Ascending aorta (tissue), 2 donors: ENCODE measurements at places on chromosomes 11 and 22.

DNA sequence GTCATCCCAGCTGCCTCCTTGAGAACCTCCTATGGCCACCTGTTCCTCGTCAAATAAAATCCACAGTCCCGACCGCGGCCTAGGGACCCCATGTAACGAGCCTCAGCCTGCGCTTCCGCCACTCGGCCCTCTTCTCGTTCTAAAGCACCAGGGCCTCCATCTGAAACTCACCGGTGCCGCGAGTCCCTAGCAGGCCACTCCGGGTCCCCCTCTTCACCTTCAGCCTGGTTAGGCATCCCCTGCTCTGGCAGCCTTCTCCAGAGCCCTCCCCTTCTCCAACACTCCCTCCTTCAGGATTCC, 2.4 kb upstream of the SSTR3 start:
- no peak for DNase-seq

GRCh38 chr11:134196756-134197155, 27.0 kb downstream of the NCAPD3 start:
- no peak for DNase-seq

- no peak for DNase-seq
Measured at GRCh38 chr11:12278766-12279671, 98.4 kb upstream of the PARVA start.

- no peak for DNase-seq
Measured at GRCh38 chr11:113168354-113169342, 145.7 kb upstream of the TTC12 start.

- no peak for DNase-seq
Measured at GRCh38 chr22:37965940-37966664, 12.6 kb downstream of the POLR2F start.

DNA sequence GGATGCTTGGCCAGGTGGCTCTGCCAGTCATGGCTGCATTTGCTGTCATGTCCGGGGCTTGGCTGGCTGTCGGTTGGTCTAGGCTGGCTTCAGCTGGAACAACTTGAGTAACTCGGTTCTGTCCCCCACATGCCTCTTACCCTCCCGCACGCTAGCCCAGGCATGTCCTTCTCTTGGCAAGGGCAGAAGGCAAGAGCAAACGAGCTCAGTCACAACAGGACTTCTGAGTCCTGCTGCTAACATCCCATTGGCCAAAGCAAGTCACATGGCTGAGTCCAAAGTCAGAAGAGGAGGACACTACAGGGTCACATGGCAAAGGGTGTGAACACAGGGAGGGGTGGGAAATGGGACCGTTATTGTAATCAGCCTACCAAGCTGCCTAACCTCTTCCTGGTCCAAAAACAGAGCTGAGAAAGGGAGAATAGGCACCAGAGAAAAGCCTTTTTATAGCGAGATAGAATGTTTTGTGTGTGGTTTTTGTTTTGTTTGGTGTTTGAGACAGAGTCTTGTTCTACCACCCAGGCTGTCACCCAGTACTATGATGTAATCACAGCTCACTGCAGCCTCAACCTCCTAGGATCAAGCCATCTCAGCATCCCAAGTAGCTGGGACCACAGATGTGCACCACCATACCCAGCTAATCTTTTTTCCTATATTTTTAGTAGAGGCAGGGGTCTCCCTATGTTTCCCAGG, 81.9 kb downstream of the MN1 start:
- DNase-seq = no peak

- DNase-seq = no peak
Measured at GRCh38 chr22:30044369-30044768, 35.9 kb upstream of the HORMAD2 start.

- no peak for DNase-seq
Measured at GRCh38 chr11:134499990-134500389, 87.9 kb upstream of the B3GAT1 start.

DNA sequence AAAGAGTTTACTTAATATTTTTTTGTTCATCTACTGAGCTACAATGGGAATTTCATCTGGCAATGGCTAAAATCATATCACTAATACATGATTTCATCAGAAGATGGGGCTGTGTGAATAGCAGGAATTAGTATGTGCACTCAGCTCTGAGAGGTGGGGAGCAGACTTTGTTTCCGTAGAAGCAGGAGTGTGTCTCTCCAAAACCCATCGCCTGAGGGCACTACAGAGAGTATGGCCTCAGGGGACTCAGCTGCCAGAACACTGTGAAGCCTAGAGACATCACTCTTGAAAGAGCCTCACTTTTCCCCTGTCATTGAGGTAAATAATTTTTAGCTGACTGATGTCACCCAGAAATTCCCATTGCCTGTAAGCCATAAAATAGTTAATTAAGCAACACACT, 261.4 kb upstream of the ISX start:
- DNase-seq = no peak

GRCh38 chr11:14095882-14096281, 133.4 kb downstream of the SPON1 start:
- no peak for DNase-seq

DNA sequence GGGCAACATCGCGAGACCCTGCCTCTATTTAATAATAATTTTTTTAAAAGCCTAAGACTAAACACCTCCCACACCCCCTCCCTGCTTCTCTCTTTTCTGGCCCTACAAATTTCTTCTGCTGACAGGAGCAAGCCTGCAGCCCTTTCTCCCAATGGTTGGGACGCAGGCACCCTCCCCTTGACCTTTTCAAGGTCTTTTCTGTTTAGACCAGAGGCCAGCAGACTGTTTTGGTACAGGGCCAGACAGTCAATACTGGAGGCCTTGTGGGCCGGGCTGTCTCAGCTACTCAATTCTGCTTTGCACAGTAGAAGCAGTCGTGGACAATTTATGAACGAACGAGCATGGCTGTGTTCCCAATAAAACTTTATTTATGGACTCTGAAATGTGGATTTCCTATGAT, 92.3 kb downstream of the SCN3B start:
- DNase-seq = no peak

GRCh38 chr11:83156144-83156995, 561 bp upstream of the PCF11 start:
- peak; percentile 99 for DNase-seq

DNA sequence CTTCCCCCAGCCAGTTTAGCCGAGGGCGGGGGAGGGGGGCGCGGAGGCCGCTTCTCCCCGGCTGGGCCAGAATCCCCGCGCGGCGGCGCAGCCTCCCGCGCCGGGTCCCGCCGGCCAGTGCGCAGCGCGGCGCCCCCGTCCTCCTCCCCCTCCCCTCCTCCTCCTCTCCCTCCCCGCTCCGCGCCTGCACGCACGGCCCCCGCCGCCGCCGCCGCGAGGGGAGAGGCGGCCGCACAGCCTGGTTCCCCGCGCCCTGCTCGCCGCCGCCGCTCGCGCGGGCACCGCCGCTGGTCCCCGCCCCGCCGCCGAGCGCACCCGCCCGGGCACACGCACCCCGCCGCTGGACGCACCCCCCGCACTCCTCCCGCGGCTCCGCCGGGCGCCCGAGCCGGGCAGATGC, at the start of gene FLRT1:
TSS of gene FLRT1 (plus strand) at position 356 of the 400 bp plus-strand sequence. CDS start 80,337 bp downstream, outside the sequence.
- DNase-seq = no peak

GRCh38 chr22:50727678-50728522, 10.1 kb upstream of the ACR start:
- DNase-seq = no peak

DNA sequence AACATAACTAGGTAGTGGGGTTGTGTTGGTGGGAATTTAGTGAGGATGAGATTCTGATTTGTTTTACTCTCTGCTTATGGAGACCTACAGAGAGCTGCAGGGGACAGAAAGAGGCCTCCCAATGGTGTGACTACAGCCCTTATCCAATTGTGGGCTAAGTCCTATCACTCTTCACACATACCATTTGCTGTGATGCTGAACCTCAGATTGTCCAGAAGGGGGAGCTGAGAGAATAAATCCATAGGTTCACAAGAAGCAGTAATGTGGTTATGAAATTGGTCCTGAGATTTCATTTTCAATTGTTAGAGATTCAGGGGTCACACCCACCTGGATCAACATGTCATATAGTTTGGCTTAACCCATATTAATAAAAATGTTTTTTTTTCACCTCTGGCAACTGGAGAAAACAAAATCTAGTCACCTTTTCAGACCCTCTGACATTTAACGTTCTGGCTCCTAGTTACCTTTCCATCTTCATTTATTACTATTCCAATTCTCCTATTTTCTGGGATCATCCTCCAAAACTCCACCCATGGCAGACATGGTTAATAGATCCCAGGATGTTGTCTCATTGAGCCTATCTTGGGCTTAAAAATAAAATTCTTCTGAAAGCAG, 53.3 kb upstream of the PTPN5 start:
- no peak for DNase-seq

DNA sequence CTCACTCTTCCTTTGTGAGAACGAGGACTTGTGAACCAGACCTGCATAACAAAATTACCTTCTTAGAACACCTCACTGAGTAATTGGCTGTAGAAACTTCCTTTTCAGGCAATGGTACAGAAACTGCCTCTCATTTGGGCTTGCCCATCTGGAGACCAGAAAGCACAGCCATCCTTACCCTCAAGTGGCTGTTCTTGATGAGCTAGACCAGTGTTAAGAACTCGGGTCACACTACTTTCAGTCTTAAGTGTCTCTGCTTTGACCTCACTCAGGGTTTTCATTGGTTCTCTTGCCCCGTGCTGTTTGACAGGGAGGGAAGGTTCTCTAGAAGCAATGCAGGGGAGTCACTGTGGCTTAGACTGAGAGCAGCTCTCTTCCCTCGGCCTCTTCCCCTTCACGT, 29.3 kb downstream of the NAT10 start:
- no peak for DNase-seq

- DNase-seq = peak; percentile 7
Measured at GRCh38 chr11:1487851-1488574, 1.4 kb upstream of the MOB2 start.

- DNase-seq = no peak
Measured at GRCh38 chr11:68798221-68798813, 43.4 kb downstream of the CPT1A start.

DNA sequence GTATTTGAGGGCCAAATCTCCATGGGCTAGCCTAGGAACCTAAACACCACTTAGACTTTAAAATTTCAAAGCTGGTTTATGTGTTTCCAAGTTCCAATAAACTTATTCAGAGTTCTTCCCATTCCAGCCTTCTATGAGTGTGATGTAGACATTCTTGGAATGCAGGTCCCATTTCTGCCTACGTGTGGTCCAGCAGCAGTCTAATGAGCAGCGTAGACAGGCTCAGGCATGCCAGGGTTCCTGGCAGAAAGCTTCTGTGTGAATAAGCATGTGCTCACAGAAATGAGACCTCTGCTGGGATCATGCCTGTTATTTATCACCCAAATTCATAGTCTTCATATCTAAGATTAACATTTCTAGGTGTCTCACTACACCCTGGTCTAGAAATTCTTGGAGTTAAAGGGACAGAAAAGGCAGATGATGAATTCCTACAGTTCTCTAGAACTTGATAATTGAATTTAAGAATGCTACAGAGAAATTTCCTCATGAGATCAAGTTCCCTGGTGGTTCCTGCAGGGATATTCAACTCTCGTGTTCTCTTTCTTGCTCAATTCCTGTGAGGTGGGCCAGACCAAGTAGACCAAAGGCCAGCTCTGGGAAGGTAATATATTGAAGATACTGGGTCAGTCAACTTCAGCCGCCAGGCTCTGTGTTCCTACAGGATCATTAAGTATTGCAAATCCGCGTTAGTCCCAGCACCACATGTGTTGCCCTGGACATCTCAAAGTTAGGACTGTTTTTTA, 17.6 kb downstream of the RNF185 start:
- DNase-seq = peak; percentile 29

DNA sequence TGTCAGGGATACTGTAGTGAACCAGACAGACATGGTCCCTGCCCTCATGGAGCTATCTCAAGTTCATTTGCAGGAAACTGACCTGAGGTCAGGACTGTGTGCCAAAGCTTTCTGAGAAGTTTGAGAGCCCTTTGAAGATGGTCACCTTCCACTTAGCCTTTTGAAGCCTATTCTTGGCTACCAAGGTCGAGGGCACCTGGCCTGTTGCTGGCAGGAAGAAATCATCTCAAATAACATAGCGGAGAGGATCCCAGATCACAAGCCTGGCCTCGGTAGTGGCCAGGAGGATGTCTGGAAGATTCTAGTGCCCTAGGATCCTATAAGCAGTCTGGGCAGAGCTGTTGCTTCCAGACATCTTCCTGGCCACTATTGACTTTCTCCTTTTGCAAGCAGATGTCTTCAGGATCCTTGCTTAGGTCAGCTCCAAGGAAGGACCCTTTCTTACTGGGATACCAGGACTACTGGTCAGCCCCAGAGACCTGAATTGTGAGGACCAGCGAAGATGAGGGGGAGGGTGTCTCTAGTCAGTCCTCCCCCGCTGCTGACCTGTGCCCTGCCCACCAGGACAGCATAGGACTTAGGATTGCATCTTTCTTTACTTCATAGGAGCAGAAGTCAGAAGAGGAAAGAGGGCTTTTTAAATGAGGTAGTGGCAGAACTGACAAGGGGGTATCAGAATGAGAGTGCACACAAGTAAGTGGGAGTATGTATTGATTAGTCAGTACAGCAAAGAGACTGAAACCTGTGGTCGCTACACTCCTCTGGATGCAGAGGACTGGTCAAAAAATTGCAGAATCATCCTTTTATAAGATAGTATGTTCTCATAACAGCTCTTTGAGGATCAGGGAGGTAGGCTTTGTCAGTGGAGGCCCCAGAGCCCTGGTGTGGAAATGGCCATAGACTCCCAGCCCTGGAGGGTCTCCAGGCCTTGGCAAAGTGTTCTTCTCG, 94.8 kb downstream of the TEAD1 start:
- no peak for DNase-seq

DNA sequence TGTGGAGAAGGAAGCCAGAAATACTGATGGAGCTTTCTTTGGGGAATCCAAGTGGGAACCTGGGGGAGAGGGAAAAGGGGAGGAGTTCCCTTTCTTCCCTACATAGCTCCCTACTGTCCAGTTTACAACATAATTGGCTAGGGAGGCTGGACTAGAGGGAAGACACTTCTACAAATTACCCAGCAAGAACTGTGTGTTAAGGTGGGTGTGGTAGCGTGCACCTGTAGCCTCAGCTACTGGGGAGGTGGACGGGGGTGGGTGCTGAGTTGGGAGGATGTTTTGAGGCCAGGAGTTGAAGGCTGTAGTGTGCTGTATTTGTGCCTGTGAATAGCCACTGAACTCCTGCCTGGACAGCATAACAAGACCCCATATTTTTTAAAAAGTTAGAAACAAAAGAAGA, 74.0 kb downstream of the NAV2 start:
- no peak for DNase-seq

DNA sequence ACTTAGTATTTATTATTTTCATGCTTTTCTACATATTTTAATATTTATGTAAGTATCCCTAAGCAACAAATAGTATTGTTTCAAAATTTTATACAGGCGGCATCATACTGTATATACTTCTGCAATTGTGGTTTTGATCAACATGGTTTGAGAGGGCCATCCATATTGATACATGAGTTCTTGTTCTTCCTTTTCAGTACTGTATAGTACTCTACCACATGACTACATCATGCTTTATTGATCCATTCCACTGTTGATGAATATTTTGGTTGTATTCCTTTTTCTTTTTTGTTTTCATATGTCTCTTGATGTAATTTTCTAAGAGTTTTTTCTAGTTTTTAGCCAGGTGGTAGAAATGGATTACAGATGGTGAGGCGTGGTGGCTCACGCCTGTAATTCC, 40.1 kb downstream of the SLC35F2 start:
- no peak for DNase-seq
